ENCODE measurements at places on chromosomes 3 and 15. TPM values are rescaled to one million over a fixed set of nuclear protein-coding genes. Genes with fewer than 3 reads are reported as not detected.
A peak's percentile ranks its signal among the peaks of the same experiment; 100 is the strongest.

- H3K4me1 ChIP-seq = peaks cover 43% of the 10 kb centered on the region
- H3K4me3 ChIP-seq = peak overlapping the region; percentile 23
- DNase-seq = peak; percentile 39
- no peaks in the 10 kb centered on the region for H3K27me3 ChIP-seq
- H3K27ac ChIP-seq = peak overlapping the region; percentile 46
Observed at GRCh38 chr3:187963677-187964385, 190.1 kb upstream of the LPP start.

GRCh38 chr3:21654241-21654640 is 96.8 kb downstream of the ZNF385D start:
- H3K27ac ChIP-seq = no peak overlapping the region
- H3K36me3 ChIP-seq = no peaks in the 10 kb centered on the region
- no peaks in the 10 kb centered on the region for H3K27me3 ChIP-seq
- no peak for DNase-seq
- H3K4me3 ChIP-seq = no peak overlapping the region

GRCh38 chr3:159210336-159210735 is 408.5 kb downstream of the MFSD1 start:
- H3K27me3 ChIP-seq = no peaks in the 10 kb centered on the region
- H3K27ac ChIP-seq = no peak overlapping the region
- H3K4me3 ChIP-seq = no peak overlapping the region
- DNase-seq = no peak

DNA sequence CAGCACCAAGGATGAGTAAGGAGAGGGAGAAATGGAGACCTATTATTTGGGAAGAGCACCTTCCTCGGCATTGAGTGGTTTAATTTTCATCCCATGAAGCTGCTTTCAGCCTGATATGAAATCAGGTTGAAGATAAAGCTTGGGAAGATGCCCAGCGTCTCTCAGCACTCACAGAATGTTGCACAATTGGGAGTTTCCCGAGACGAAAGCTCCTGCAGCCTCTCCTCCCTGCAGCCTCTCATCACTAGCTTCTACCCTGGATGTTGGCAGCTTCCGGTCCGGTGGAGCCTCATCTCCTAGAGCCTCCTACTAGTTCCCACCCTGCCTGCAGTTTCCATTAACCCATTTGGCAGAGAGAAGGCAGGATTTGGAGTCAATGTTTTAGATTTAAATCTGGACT is 40.3 kb downstream of the EDEM1 start:
- no peaks in the 10 kb centered on the region for H3K27me3 ChIP-seq
- no peak for DNase-seq
- H3K27ac ChIP-seq = no peak overlapping the region
- no peaks in the 10 kb centered on the region for H3K36me3 ChIP-seq
- H3K4me1 ChIP-seq = no peaks in the 10 kb centered on the region

DNA sequence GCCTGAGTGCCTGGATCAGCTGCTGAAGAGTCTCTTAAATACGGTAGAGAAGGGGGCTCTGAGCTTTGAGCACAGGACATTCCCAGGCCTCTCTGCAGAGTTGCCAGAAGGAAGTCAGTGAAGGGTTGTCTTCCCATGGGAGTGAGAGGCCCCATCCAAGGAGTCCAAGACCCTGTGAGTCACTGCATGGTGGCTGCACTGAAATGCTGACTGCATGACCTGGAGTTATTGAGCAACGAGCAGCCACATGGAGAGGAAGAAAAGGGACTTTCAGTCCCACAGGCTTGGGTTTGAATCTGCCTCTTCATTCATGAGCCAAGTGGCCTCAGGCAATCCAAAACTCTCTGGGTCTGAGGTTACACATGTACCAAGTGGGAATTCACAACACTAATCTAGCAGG is 69.6 kb upstream of the RASGRF1 start:
- no peak for DNase-seq
- no peaks in the 10 kb centered on the region for H3K36me3 ChIP-seq
- no peak overlapping the region for H3K4me3 ChIP-seq
- no peaks in the 10 kb centered on the region for H3K27me3 ChIP-seq

- DNase-seq = no peak
- no peaks in the 10 kb centered on the region for H3K4me1 ChIP-seq
- H3K27ac ChIP-seq = no peak overlapping the region
- no peak overlapping the region for H3K4me3 ChIP-seq
- H3K27me3 ChIP-seq = no peaks in the 10 kb centered on the region
- no peaks in the 10 kb centered on the region for H3K36me3 ChIP-seq
Observed at GRCh38 chr15:50380089-50380488, 25.1 kb upstream of the GABPB1 start.

DNA sequence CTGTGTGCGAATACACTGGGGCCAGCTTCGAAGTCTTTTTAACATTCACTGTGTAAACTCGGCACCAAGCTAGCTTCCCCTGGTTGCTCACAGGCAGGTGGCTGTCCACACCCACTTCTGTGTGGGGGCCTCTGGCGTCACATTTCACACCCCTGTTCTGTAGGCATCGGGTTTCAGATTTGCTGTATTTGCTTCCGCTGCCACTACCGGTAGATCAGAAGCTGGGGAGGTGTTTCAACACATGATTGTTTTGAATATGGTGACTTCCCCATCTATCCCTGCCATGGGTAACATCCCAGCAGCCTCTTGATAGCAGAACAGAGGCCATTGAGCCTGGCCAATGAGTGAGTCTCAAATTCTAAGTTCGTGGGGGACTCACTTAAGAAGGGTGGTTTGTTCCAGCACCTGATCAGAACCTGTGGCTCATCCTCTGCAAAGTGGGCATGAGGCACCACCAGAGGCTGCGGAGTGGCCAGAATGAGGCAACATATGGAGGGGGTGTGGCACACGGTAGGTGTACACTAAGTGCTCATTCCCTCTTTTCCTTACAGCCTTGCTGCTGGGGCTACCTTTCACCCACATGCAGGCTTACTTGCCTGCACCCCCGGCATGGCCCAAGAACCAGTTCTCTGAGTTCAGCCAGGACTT is 61.5 kb downstream of the IQSEC1 start:
- H3K27me3 ChIP-seq = no peaks in the 10 kb centered on the region
- H3K4me1 ChIP-seq = peaks cover 36% of the 10 kb centered on the region

DNA sequence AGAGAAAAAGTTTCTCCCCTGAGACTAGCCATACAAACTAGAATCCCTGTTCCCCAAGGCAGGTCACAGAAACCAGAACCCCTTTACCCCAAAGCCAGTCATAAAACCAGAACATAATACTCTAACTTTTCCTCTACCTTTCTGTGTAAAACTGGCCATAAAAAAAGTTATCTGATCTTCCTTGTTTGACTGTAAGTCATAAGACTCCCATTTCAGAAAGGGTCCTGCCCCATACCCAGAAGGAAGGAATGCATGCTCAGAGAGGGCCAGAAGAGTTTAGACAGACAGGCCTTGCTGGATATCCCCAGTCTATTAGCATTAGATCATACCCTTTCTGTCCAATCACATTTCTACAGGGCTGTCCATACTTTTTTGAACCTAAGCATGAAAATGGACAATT is 27.2 kb downstream of the SCN11A start:
- no peaks in the 10 kb centered on the region for H3K4me1 ChIP-seq
- no peaks in the 10 kb centered on the region for H3K27me3 ChIP-seq
- H3K36me3 ChIP-seq = no peaks in the 10 kb centered on the region
- no peak overlapping the region for H3K27ac ChIP-seq

DNA sequence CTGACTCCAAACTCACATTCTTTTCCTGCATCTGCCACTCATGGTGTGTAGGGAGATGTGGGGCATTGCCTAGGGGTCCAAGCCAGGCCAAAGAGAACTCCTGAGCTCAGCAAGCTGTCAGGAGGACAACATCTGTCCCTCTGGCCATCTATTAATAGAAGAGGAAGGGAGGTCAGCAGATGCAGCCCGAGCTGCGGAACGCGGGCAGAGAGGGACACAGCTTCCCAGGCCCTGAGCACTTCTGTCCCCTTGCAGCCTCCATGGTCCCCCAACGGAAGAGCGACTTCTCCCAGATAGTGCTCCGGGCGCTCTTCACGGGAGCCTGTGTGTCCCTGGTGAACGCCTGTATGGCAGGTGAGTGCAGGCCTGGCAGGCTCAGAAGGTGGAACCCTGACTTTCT is 37.3 kb upstream of the PDE8A start:
- H3K4me1 ChIP-seq = peaks cover 31% of the 10 kb centered on the region
- no peak overlapping the region for H3K4me3 ChIP-seq
- H3K36me3 ChIP-seq = no peaks in the 10 kb centered on the region

GRCh38 chr3:31322460-31322859 is 210.3 kb upstream of the STT3B start:
- peaks cover 4% of the 10 kb centered on the region for H3K4me1 ChIP-seq
- no peak overlapping the region for H3K27ac ChIP-seq
- H3K36me3 ChIP-seq = no peaks in the 10 kb centered on the region
- no peak overlapping the region for H3K4me3 ChIP-seq
- no peak for DNase-seq

- H3K27ac ChIP-seq = peak overlapping the region; percentile 73
- H3K27me3 ChIP-seq = no peaks in the 10 kb centered on the region
- DNase-seq = no peak
- H3K4me1 ChIP-seq = peaks cover 15% of the 10 kb centered on the region
- H3K4me3 ChIP-seq = no peak overlapping the region
Observed at GRCh38 chr15:42050484-42051255, 29.8 kb upstream of the PLA2G4E start.

DZIP1L gene
- 5.5 TPM for total RNA-seq

DNA sequence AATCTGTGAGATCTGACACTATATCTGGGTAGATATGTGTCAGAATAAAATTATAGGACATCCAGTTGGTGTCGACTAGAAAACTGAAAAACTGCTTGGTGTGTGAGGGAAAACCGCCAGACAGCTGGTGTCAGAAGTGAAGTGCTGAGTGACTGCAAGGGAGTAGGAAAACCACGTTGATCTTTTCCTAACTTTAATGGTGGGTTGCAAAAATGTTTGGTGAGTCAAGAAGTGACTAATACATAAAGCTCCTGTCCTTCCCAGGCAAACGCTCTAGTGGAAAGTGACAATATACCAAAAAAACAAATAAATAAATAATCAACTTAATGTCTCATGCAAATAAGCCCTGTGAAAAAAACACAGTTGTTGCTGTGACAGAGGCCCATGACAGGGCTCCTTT is 7.3 kb upstream of the CD96 start:
- H3K27me3 ChIP-seq = peaks cover 6% of the 10 kb centered on the region
- H3K4me1 ChIP-seq = no peaks in the 10 kb centered on the region
- H3K27ac ChIP-seq = no peak overlapping the region
- no peaks in the 10 kb centered on the region for H3K36me3 ChIP-seq
- no peak for DNase-seq

HRG gene
- not detected for total RNA-seq

DNA sequence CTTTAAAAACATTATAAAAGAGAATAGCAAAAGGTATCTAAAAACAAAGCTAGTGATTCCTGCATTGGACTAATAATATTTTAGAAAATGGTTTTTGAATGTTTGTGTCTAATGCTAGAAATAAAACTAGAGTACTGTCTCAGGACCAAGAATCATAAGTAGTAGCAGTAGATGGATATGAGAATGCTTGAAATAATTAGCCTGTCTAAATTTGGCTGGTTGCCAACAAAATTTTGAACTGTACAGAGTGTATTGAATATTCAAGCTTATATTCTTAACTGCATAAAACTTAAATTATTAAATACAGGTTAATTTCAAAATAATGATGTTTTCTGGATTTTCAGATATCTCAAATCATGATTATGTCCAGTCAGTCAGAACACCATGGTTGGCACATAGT is 14.0 kb downstream of the ABHD5 start:
- no peak overlapping the region for H3K27ac ChIP-seq
- H3K4me1 ChIP-seq = peaks cover 6% of the 10 kb centered on the region
- H3K4me3 ChIP-seq = no peak overlapping the region

DNA sequence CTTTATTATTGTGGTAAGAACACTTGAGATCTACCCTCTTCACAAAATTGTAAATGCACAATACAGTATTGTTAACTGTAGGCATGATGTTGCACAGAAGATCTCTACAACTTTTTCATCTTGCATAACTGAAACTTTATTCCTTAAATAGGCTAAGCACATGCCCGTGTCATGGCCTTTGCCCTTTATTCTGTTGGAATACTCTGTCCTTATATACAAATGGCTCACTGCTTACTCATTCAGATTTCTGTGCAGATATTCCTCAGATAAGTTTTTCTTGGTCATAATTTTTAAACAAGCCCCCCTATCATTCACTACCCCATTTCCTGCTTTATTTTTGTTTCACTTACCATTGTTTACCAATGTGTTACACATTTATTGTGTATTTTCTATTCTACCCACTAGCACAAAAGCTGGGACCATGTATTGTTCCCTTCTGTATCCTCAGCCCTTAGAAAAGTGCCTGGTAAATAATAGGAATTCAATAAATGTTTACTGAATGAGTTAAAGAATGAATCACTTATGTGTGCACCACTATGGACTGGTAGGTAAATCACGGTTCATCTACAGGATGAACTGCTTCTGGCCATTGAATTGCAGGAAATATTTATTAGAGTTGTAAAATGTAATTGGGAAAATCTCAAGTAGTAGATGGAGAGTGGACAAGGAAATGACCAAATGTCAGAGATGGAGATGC is 151.0 kb downstream of the CPNE4 start:
- H3K27ac ChIP-seq = no peak overlapping the region
- H3K36me3 ChIP-seq = no peaks in the 10 kb centered on the region
- no peaks in the 10 kb centered on the region for H3K27me3 ChIP-seq
- H3K4me1 ChIP-seq = no peaks in the 10 kb centered on the region
- no peak for DNase-seq

GATM gene
- 61.5 TPM for total RNA-seq

CHSY1 gene
- 15.2 TPM for total RNA-seq

IP6K2 gene
- total RNA-seq = 18.5 TPM

DNA sequence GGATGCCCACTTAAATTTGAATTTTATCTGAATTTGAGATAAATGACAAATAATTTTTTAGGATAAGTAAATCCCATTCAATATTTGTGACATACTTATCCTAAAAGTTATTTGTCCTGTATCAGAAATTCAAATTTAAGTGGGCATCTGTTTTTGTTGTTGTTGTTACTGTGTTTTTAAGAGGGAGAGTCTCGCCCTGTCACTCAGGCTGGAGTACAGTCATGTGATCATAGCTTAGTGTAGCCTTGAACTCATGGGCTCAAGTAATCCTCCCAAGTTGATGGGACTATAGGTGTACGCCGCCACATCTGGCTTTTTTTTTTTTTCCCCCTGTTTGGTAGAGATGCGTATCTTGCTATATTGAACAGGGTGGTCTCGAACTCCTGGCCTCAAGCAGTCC is 283.0 kb downstream of the PTPRG start:
- no peaks in the 10 kb centered on the region for H3K36me3 ChIP-seq
- H3K27ac ChIP-seq = no peak overlapping the region
- H3K27me3 ChIP-seq = no peaks in the 10 kb centered on the region
- DNase-seq = no peak
- H3K4me3 ChIP-seq = no peak overlapping the region
